ENCODE measurements at places on chromosomes 6 and 20. TPM values are rescaled to one million over a fixed set of nuclear protein-coding genes. Genes with fewer than 3 reads are reported as not detected.

Gene PTK6
- total RNA-seq = 12.9 TPM

Gene B3GAT2
- not detected for total RNA-seq

Gene FOXF2
- total RNA-seq = not detected

Gene FNDC11
- total RNA-seq = 10.6 TPM

Gene CRIP3
- total RNA-seq = 10.0 TPM

Gene RTEL1
- 36.0 TPM for total RNA-seq

Gene CD83
- total RNA-seq = 3.6 TPM

Gene SNTA1
- total RNA-seq = 10.1 TPM

Gene TCF21
- total RNA-seq = not detected

Gene CCN6
- total RNA-seq = not detected

Gene PPARD
- total RNA-seq = 24.7 TPM

Gene CLDN20
- total RNA-seq = not detected

Gene LY6G6C
- 1.2 TPM for total RNA-seq
